ENCODE measurements at places on chromosomes 13 and 19.

DNA sequence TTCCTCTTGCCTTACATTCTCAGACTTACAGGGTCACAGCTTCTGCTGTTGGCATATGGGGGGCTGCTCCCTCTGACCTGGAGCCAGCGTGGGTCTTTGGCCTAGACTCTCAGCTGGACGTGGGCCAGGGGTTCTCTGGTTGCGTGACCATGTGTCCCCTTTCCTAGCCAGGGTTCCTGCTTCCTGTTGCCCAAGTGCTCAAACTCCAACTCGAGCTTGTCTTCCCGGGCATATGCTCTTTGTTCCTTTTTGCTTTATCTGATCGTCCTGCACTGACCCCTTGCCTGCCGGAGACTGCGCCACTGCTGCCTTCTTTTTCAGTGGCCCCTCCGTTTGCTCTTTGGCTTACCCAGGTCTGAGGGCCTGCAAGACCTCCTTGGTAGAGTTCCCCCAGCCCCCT is 25.3 kb upstream of the GPR183 start:
- no peak for DNase-seq

GRCh38 chr13:34822650-34823049 is 119.4 kb upstream of the NBEA start:
- DNase-seq = no peak

- DNase-seq = no peak
These were observed 17.6 kb downstream of the WDFY2 start for GRCh38 chr13:51601601-51602565.

DNA sequence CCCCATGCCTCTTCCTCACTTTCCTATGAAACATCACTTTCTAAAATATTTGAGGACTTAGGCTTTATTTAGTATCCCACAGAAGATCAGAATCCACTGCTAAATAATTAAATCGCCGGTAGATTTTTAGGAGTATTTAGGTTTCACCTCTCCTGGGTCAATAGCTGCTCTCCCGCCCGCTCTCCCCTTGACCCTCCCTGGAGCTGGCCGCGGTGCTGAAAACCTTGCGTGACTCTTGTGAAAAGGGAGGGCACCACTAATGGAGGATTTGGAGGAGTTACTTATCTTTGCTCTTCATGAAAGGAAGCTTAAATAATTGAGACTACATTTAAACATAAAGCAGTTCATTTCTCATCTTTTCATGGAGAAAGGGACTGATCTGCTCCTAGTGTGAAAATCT is 14.1 kb downstream of the POU4F1 start:
- DNase-seq = peak; percentile 8

DNA sequence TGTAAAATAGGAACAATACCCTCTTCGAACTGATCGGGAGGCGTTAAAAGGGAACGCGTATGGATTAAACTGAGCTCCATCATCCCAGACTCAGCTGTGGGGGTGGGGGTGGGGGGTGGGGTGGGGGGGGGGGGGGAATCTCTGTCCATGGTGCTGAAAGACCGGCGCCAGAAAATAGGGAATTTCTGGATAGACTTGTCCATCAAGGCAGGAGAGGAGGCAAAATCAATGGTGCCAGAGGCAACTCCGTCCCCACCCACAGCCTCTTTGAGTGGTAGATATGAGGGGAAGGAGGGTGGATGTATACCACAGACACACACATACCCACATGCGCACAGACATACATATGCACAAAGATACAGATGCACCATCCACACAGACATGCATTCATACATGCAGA is 37.4 kb downstream of the ZNF787 start:
- no peak for DNase-seq

DNA sequence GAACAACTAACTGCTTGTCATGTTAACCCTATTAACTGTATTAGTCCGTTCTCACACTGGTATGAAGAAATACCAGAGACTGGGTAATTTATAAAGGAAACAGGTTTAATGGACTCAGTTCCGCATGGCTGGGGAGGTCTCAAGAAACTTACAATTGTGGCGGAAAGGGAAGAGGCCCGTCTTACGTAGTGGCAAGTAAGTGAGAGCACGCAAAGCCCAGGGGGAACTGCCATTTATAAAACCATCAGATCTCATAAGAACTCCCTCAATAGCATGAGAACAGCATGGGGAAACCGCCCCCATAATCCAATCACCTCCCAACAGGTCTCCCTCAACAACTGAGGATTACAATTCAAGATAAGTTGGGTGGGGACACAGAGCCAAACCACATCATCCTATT is 34.7 kb downstream of the PHF11 start:
- no peak for DNase-seq

GRCh38 chr19:290372-291005 is 714 bp downstream of the PLPP2 start:
- no peak for DNase-seq

Data from stromal cell of bone marrow (primary cell).